Lung microvascular endothelial cell (primary cell): ENCODE measurements at places on chromosomes 7 and 10. TPM values are rescaled to one million over a fixed set of nuclear protein-coding genes. Genes with fewer than 3 reads are reported as not detected.

C10orf62 gene
- not detected in 2 replicates for total RNA-seq

MYPN gene
- not detected in 2 replicates for total RNA-seq

AKR1C2 gene
- total RNA-seq = 11.1 and 15.3 TPM in 2 replicates

ASB10 gene
- not detected in 2 replicates for total RNA-seq

IRF5 gene
- under 0.01 TPM in 1 of 2 replicates, not detected in the other for total RNA-seq

GPR146 gene
- total RNA-seq = 24.0 and 90.3 TPM in 2 replicates

MAT1A gene
- total RNA-seq = not detected in 2 replicates

COX19 gene
- total RNA-seq = 3.9 and 5.4 TPM in 2 replicates

GPR85 gene
- under 0.01 and 0.20 TPM in 2 replicates for total RNA-seq

TMEM178B gene
- total RNA-seq = under 0.01 TPM in 1 of 2 replicates, not detected in the other

CDC14C gene
- not detected in 2 replicates for total RNA-seq

PPP1R17 gene
- not detected in 2 replicates for total RNA-seq

RPEL1 gene
- total RNA-seq = under 0.01 and 0.20 TPM in 2 replicates

ACSM6 gene
- total RNA-seq = not detected in 2 replicates

ACBD7 gene
- 0.60 and 1.5 TPM in 2 replicates for total RNA-seq

MMD2 gene
- total RNA-seq = not detected in 2 replicates

CLDN4 gene
- total RNA-seq = under 0.01 TPM in 1 of 2 replicates, not detected in the other

ALOX5 gene
- total RNA-seq = not detected in 2 replicates

SDK1 gene
- total RNA-seq = 0.44 and 0.79 TPM in 2 replicates

STRIP2 gene
- 1.8 and 2.6 TPM in 2 replicates for total RNA-seq

- peak; percentile 44 for DNase-seq
Observed at GRCh38 chr7:80478683-80479082, 33.2 kb downstream of the GNAT3 start.

- no peak for DNase-seq
Observed at GRCh38 chr7:88233828-88234227, 14.0 kb upstream of the SRI start.

GRCh38 chr7:141737836-141738591 lies at the start of gene SSBP1:
Gene SSBP1 (plus strand): TSS chr7:141738358. CDS start chr7:141739167, 809 bp downstream.
- DNase-seq = peak; percentile 99

GRCh38 chr10:132919374-132920100 lies 22.8 kb downstream of the CFAP46 start:
- DNase-seq = no peak

GRCh38 chr10:63438506-63439498 lies 27.0 kb downstream of the JMJD1C start:
- no peak for DNase-seq

GRCh38 chr7:37251222-37251621 lies 197.4 kb downstream of the ELMO1 start:
- peak; percentile 54 for DNase-seq

- peak; percentile 56 for DNase-seq
Observed at GRCh38 chr7:74026903-74027682, 880 bp upstream of the ELN start.

DNA sequence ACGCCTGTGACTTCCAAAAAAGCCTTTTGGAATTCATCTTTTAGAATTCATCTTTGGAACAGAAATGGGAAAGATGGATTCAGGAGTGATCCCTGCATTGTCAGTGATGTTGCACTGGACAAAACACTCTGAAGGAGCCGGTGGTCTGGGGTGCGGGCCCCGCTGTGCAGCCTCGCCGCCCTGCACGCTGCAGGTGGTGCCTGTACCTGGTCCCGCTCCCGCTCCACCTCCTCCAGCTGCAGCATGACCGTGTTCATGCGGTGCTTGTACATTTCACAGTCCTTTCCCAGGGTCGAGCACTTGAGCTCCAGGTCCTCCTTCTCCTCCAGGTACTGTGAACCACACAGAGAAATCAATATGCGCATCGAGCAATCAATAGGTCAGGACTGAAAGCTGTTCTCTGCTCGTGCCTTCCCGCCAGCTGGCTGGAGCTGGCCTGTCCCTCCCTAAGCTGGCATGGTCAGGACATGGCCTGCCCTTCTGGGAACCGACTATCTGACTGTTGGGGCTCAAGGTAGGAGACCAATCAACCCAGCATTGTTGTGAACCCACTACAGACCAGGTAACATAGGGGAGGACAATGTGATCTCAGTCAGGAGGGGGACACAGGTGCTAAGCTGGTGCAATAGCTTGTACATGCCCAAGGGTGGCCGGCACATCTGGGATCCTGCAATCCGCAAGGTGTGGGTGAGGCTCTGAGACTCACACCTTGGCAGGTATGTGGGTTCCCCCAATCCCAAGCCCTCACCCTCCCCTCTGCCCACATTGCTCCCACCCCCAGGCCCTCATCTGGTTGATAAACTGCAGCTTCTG lies 93.8 kb upstream of the GNA12 start:
- DNase-seq = no peak

GRCh38 chr10:14009371-14010100 lies 321.2 kb downstream of the FRMD4A start:
- peak; percentile 58 for DNase-seq

- DNase-seq = no peak
Observed at GRCh38 chr7:151883857-151884256, 6.9 kb upstream of the PRKAG2 start.

GRCh38 chr7:105164751-105165150 lies 150.7 kb downstream of the KMT2E start:
- no peak for DNase-seq

DNA sequence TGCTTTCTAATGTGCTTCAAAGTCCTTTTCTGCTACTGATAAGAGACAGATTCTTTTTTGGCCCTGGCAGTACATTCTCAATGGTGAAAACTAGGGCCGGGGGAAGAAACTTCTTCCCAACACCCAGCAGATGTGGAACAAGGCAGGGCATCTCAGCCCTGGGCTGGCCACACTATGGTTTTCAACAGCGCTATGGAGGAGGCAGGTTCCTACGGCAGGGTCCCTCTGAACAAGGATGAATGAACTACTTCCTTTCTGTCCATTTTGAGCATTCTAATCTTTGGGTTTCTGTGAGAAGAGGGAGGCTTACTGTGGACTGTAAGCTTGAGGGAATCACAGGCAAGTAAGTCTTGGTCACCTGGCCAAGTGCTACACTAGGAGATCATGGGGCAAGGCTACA lies 78.7 kb downstream of the VSTM4 start:
- no peak for DNase-seq

DNA sequence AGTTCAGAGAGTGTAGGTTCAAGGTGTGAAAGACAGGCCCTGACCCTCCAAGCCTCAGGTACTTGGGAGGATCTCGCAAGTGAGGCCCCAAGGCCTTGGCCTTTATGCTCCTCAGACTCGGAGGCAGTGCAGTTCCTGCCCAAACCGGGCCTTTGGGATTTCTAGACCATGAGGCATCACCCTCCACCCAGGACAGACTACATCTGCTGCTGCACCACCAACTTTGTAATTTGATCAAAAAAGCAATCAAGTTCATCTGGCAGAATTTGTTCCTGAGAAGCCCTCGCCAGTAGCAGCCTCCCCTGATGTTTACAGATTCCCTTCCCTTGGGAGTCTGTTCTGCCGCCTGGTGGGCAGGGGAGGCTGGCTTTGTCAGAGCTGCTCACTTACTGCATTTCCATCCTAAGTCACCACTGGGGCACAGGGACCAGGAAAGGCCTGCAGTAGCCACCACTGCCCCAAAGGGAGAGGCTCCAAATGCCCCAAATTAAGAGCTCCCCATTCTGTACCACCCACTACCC lies 2.1 kb downstream of the CAMK2G start:
- DNase-seq = peak; percentile 38

- DNase-seq = no peak
Observed at GRCh38 chr10:91257310-91257709, 36.8 kb downstream of the PCGF5 start.

GRCh38 chr10:113493195-113493594 lies 59.7 kb upstream of the HABP2 start:
- DNase-seq = no peak

DNA sequence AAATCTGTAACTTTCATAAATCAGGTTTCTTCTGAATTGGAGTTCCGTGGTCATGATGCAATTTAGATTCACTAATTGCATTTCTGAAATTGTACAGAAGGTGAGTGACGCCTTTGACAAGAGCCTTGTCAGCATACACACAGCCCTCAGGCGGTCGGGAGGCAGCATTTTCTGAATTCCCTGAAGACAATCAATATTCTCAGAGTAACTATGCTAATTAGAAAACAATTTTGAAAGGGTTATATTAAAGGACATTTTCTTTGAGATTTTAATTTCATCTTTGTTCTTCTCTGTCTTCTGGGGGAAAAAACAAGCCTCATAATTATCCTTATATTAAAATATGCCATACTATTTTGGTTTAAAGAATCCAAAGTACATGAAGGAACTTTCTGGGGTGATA lies 55.2 kb upstream of the SLC26A5 start:
- no peak for DNase-seq

GRCh38 chr7:154862153-154862791 lies 140.7 kb downstream of the PAXIP1 start:
- DNase-seq = no peak

DNA sequence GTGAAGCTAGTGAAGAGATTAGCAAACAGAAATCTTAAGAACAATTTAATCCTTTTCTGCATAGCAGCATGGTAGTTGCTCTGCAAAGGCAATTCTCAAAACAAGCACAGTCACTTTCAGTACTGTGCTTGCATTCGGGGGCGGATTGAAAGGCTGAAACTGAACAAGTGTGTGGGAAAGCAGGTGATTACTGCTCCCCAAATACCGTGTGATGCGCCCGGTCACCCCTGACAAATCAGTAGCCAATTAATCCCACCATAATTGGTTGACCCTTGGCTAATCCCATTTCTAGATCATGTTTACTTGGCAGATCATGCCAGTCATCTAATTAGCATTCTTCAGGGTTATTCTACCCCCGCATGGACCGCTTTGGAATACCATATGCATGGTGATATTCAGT lies 76.5 kb upstream of the ADRB1 start:
- no peak for DNase-seq

DNA sequence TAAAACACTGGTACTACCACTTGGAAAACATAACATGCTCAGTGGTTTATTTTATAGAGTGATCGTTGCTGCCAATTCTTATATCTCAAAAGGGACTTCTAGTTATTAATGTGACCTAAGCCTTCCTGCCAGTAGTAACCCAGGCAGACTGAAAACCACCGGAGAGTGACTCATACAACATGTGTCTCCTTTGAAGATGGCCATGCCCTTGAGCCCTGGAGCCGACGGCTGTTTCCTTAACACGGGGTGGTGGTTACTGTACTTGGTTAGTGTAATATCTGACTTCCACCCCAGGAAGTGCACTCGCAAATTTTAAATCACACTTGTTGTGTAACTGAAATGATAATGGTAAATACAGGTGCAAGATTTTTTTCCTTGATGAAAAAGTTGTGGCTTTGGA lies 30.5 kb downstream of the JAKMIP3 start:
- DNase-seq = peak; percentile 53

DNA sequence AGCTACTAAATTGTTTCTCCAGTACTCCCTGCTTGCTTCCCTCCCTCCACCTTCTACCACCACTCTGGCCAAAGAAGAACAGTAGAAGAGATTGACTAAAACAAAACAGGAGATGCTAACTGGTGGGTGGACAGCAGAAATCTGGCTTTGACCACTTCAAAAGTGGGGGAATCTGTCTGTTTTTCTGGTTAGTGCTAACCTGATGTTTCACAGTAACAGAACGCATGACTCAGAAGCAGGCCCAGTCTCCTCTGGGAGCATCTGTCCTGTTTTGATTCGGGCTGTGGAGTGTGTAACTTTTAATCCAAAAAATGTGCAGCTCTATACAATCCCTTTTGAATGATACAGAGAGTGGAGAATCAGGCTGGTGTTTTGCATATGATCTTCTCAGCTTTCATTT lies 32.7 kb upstream of the ZNF438 start:
- DNase-seq = no peak

DNA sequence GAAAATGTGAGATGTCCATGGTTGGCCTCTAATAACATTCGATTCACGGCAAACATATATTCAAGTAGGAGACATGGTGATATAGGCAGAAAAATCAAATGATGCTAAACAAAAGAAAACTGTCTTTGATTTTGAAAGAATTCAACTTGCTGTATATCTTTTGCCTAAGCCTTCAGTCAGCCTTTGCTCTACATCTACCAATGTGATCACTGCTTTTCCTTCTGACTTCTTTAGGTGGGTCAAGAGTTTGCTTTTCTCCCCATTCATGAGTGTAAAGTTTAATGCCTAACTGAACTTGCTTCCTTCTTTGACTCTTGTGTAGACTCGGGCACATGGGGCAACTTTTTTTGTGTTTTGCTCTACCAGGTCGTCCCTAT lies 417 bp upstream of the HIF1AN start:
- no peak for DNase-seq

GRCh38 chr7:11557627-11558026 lies 274.4 kb downstream of the THSD7A start:
- peak; percentile 72 for DNase-seq

GRCh38 chr10:49327036-49327813 lies 28.3 kb downstream of the C10orf71 start:
- DNase-seq = no peak

GRCh38 chr7:107728276-107728675 lies 15.7 kb upstream of the CBLL1 start:
- DNase-seq = no peak

GRCh38 chr10:27482984-27483956 lies 20.8 kb upstream of the RAB18 start:
- DNase-seq = no peak

DNA sequence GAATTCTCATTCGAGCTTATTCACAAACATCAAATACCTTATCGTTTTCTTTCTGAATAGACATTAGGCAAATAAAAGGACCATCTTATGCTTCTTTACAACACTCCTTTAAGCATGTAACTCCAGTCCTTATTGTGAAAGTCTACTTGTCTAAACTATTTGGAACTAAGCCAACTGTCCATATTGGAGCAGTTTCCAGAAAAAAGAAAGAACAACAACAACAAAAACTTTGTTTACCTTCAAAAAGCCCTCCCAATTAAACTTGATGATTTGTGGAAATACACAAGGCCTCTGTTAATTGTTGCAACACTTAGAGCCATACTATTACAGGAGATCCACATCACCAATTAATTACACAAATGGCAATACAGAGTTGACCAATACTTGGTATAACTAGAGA lies 163.6 kb downstream of the GALNT11 start:
- DNase-seq = no peak

DNA sequence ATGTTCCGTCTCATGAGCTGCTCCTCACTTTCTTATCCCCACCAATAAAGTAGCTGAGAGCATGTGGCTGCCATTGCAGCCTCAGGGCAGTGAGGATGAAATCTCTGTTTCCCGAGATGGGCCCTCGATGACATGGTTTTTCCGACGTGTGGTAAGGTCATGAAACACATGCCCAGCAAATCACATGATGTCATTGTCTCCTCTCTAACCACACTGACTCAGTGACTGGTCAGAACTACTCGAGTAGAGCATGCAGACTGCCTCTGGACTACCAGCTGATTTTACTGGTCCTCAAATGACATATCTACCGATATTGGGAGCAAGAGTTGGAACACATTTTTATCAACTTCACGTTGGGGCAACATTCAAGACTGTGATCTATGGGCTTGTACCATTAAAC lies 786.1 kb downstream of the CNTNAP2 start:
- no peak for DNase-seq

DNA sequence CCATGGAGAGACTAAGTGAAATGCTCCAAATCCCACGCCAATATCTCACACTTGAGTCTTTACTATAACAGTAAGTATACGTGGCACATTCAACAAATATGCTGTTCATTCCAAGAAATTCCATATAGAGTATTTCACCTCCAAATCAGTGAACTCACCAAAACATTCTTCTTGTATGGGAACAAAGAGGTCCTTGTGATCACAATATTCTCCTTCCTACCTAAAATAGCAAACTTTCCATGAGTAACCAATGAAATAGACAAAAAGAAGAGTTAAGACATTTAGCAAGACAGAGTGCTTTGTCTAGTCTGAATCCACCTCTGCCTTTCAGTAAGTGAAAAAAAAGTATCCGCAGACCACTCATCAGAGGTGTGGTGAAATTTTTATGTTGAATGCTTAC lies 77.3 kb upstream of the NXPH1 start:
- DNase-seq = no peak

GRCh38 chr7:105689067-105689819 lies 108.0 kb upstream of the EFCAB10 start:
- no peak for DNase-seq
